ENCODE measurements at places on chromosomes 1 and 21. TPM values are rescaled to one million over a fixed set of nuclear protein-coding genes. Genes with fewer than 3 reads are reported as not detected.

The LCE1F gene
- total RNA-seq, result not detected

The OR2T2 gene
- total RNA-seq, result not detected

DNA sequence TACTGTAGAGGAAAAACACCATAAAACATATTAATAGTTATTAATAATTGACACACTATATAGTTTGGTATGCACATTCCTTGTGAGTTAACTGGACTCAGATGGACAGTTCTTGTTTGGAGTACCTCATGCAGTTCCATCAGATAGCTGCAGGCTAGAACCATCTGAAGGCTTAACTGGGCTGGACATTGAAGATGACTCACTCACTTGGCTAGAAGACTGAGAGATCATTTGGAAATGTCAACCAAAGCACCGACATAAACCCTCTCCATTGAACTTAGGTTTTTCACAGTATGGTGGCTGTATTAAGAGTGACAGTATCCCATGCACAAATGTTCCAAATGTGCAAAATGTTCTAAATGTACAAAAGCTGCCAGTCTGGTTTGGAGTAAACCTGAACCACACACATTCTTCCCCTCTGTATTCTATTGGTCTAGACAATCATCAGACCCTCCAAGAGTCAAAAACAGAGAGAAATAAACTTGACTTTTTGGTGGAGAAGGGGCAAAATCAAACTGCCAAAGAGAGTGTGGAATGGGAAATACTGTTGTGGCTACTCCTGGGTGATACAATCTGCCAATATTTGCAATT lies 708.4 kb downstream of the KCNT2 start:
- no peaks in the 10 kb centered on the region for H3K4me1 ChIP-seq
- no peaks in the 10 kb centered on the region for H3K27me3 ChIP-seq
- no peak overlapping the region for H3K4me3 ChIP-seq
- no peak overlapping the region for H3K27ac ChIP-seq
- H3K36me3 ChIP-seq, result no peaks in the 10 kb centered on the region

GRCh38 chr1:24632832-24633175 lies 10.3 kb upstream of the SRRM1 start:
- DNase-seq, result no peak
- no peaks in the 10 kb centered on the region for H3K36me3 ChIP-seq
- H3K4me1 ChIP-seq, result peaks cover 3% of the 10 kb centered on the region

DNA sequence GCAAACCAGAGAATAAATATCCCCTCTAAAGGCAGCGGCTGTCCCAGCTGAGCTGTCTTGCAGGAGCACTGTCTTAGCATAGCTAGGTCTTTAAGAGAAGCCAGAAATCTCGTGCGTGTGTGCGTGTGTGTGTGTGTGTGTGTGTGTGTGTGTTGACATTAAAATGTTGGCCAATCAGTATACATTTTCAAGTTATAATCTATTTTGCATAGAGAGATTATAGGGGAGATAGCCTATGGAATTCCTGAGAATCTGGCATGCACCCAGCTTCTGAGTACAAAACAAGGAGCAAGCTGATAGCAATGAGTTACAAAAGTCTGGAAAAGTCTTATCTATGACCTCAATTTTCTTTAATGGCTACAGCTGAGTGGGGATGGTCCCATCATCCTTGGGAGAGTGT lies 17.7 kb downstream of the METTL13 start:
- no peaks in the 10 kb centered on the region for H3K27me3 ChIP-seq
- H3K36me3 ChIP-seq, result peaks cover 34% of the 10 kb centered on the region
- no peak for DNase-seq
- peaks cover 6% of the 10 kb centered on the region for H3K4me1 ChIP-seq

Measured in activated CD8-positive, alpha-beta T cell treated with anti-CD3 and anti-CD28 coated beads, Interleukin-2, amount 10 ng/mL, durations not matched to agents 7 days and 5 days (primary cell).